NT2/D1 (cell line): ENCODE measurements at places on chromosomes 11 and 22.

DNA sequence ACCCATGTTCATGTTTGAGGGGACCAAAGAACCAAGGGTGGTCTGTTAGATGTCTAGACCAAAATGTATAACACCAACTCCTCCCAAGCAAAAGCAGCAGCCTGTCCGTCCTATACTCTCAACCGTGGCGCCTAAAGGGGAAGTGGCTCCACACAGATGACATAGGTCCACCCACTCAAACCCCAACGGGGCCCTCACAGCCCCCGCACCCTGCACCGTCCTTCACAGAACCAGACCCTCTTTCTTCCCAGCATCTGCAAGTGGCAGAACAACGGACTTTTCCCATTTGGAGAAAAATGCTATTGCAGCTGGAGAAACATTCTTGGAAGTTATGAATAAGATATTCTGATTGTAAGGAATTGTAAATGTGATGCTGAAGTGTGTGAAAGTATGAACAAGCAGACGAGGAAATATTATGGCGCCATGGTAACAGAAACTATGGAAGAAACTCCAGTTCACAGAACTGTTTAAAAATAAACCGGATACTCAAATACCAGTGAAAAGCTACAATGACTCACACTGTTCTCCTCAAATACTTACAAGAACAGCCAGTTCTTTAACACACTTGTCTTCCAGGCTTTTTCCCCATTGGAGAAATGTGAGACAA is 76.5 kb upstream of the ARFGAP3 start:
- DNase-seq: no peak

GRCh38 chr22:43090130-43090789 is 1.1 kb upstream of the TTLL1 start:
- no peak for DNase-seq

- no peak for DNase-seq
Measured at GRCh38 chr11:108872781-108873291, 208.0 kb downstream of the DDX10 start.

- no peak for DNase-seq
Measured at GRCh38 chr22:38638728-38639127, 17.5 kb downstream of the FAM227A start.

DNA sequence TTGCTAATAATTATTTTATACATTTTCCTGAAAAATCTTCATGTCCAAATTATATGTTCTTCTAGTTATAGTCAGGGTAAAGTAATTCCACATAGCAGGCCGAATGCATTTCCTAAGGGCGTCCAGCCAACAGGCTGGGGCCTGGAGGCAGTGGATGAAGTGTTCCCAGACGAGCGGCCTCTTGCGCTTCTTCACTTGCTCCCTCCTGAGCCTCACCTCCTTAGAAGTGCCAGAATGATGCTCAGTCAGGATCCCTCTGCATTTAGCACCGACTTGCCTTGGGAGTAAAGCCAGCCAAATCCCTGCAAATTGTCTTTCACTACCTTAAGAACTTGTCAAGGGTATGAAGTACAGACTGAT is 1.5 kb downstream of the OLFML1 start:
- DNase-seq: no peak

DNA sequence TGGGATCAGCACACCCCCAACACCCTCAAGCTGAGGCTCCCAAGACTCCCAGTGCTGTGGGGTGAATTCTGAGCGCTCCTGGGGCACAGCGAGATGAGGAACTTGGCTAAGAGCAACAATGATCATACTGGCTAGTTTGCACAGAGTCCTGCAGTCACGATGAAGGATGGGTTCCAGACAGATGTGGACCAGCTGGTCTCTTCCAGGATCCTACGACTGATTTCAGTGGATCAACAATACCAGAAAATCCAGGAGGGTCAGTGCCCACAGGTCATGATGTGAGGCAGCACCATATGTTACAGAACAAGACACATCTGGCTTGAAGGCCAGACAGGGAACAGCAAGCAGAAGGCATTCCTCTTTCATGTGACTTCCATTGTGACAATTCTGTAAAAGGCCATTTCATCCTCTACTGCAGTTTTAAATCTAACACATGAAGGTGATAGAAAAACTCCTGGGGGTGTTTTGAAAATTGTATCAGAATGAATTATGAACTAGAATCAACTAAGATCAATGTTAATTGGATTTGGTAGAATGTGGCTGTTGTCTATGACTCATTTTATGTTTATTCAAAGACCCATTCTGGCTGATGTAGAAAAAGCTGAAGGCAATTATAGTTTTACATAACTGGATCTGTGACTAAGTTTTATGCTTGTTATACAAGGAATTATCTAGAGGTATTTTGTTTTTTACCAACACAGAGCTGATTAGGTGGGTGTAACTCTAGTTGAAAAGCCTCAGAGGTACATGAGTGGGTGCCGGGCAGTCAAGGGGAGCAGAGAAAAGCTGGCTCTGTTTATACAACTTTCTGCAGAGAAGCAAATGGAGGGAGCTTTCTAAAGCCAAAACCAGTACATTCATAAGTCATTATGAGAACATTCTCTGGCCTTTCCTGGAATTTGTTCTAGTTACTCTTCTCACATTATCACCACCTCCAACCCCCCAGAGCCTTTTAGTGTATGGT is 29.1 kb downstream of the OR52K1 start:
- no peak for DNase-seq
